ENCODE measurements at places on chromosomes 2 and 18.

DNA sequence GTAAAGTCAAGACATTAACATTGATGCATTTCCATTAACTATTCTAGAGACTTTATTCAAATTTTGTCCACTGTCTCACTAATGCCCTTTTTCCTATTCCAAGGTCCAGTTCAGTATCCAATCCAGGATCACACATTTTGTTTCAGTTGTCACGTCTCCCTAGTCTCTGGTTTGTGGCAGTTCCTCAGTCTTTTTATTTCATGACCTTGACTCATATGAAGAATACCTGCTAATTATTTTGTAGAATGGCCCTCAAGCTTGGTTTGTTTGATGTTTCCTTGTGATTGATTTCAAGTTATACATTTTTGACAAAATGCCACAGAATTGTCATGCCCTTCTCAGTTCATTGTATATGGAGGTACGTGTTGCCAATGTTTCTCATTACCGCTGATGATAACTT, 145.2 kb downstream of the FHOD3 start:
- no peak for DNase-seq

- no peak for DNase-seq
These were observed 42.1 kb downstream of the TOGARAM2 start for GRCh38 chr2:29023188-29023587.

- no peak for DNase-seq
These were observed 113.5 kb downstream of the NDUFA10 start for GRCh38 chr2:239911641-239912071.

DNA sequence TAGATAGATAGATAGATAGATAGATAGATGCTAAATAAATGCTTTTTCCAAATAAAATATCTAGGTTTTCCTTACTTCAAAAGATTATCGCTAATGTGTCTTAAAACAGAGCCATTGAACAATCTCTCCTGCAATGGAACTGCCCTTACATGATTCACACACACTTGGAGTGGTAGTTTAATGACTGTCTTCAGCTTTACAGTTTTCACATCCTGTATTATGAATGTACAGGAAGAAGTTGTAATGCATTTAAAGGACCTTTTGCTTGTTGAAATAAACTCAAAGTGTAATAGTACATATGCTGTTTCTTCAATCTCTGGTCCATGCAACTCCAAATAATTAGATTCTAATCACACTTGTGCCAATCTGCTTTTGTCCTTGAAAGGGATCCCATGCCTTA, 797.6 kb upstream of the CDH2 start:
- no peak for DNase-seq

DNA sequence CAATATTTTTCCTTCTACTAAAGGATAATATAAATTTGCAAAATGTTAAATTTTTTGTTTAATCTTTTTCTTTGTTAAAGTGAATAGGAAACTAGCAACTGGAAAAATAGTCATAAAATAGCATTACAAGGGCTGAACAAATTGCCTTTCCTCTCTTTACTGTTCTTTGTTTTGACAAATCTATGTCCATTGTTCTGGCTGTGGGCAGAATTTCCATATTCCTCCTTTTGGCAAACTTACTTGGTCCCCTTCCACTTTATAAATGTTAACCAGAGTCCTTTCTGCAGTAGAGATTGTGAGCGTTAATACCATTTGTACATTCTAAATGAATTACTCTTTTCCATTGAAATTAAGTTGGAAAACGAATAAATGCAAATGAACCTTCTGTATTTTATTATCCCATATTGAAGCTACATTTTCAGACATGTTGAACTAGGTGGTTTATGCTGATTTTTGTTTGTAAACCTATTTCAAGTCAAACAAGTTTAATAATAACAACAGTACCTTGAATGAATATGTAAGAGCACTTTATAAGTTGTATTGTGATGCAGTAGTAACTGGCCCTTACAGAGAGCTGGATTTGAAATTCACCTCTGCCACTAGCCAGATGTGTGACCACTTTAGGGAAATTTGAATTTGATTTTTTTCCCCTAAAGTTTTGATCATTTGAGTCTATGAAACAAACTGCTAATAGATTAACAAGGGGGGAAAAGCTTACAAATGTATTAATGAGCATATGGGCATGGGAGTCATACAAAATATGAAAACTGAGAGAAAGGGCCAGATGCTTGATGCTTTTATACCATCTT, 3.3 kb downstream of the RNF125 start:
- no peak for DNase-seq

DNA sequence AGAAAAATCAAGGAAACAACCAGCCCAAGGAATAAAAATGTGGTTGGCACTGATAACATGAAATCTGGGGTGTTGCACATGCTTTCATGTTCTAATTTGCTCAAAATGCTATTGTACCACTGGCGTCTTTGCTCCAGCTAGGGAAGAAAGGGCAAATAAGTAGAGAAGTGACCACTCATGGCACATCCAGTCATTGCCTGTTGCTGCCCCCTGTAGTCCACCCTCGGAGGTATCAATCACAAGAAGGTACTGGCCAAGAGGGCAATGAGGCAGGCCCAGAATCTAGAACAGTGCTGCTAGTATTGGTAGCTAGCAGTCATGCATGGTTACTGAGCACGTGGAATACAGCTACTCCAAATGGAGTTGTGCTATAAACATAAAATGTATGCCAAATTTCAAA, 213.4 kb downstream of the CDCA7 start:
- DNase-seq, result no peak

DNA sequence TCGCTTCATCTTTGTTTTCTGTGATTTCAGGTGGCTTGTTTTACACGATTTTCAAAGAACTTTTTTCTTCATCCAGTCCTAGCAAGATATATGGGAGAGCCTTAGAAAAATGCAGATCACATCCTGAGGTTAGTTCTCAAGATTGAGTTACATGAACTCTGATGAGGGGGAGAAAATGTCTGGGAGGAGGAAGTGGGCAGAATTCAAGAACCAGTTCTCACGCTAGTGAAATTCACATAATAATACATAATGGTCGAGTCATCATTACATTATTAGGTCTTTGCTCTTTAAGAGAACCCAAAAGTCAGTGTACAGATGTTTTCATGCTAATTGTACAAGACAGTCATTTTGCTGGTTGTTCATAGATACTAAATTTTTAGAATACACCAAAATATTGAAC, 7.0 kb downstream of the TIMM21 start:
- no peak for DNase-seq

- no peak for DNase-seq
These were observed 49.5 kb downstream of the INHBB start for GRCh38 chr2:120395221-120396012.

- DNase-seq, result no peak
These were observed 222.3 kb downstream of the IKZF2 start for GRCh38 chr2:212929116-212929515.

DNA sequence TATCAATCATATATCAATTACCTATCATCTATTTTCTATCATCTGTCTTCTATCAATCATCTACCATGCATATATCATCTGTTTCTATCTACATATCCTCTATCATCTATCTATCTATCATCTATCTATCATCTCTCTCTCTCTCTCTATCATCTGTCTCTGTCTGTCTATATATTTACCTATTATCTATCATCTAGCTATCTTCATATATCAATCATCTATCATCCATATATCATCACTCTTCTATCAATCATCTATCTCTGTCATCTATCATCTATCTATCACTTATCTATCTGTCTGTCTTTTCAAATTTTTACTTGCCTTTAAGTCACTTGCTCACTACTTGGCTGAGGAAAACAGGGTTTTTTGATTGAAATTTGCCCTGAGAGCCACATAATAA, 592.3 kb downstream of the DCDC2C start:
- no peak for DNase-seq

DNA sequence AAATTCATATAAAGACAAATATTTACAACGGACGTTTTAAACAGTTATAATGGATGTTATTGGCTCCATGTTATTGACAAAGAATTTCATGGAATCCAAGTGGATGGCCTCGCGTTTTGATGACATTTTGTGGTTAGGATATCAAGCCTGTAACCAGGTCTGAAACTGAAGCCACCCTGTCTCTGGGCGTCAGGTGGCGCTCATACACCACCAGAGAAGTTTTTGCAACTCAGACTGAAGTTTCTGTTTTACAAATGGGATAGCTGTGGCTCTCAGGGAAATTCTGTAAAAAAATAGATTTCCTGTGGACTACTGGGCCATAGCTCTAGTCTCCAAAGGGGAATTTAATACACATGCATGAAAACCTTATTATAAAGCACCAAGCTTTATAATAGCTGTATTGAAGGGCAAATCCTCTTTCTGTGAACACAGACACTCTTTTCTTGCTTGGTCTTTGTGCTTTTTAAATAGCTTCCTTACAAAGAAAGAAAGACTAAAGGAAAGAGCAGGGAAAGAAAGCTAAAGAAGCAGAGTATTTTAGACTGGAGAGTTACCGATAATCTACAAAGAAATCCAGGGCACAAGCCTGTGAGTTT, 86.7 kb downstream of the C18orf54 start:
- no peak for DNase-seq

- DNase-seq, result no peak
These were observed 124.8 kb downstream of the TTC32 start for GRCh38 chr2:19776941-19777514.

GRCh38 chr2:61151436-61151835, 10.6 kb upstream of the C2orf74 start:
- DNase-seq, result no peak

DNA sequence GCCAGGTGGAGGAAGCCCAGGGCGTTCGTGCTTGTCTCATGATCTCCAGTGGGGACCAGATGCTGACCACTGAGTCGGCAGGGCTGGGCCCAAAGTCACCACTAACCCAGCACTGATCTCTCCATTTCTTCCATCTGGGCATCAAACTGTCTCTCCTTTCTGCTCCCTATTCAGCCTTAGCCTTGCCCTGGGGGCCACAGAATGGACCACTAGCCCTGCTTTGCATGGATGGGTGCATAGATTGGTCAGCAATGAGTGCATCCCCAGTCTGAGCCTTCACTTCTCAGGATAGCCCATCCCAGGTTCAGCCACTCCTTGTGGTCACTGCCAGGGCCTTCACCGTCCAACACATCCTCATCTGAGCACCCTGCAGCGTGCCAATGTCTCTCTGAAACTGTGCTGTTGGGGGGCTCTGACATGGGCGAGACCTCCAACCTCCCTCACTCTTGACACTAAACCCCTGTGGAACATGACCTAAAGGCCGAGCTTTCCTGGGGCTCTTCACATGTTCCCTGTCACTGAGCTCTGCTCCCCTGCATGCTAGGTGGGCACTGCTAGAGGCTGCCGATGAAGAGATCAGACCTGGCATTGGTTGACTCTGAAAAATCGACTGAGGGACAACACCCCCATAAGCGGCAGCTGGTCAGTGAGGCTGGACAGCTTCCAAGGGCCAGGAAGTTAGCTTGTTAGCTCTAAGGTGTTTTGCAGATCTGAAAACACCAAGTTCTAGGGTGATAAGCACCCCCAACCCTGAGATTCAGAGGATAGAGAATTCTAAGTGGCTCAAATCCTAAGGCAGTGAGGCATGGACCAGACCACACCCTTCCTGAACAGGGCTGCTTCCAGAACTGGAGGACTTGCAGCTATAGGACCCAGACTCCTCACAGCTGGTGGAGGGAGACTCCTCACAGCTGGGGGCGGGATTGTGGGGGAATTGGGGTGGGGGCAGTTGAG, 61.7 kb downstream of the HS1BP3 start:
- DNase-seq, result no peak

DNA sequence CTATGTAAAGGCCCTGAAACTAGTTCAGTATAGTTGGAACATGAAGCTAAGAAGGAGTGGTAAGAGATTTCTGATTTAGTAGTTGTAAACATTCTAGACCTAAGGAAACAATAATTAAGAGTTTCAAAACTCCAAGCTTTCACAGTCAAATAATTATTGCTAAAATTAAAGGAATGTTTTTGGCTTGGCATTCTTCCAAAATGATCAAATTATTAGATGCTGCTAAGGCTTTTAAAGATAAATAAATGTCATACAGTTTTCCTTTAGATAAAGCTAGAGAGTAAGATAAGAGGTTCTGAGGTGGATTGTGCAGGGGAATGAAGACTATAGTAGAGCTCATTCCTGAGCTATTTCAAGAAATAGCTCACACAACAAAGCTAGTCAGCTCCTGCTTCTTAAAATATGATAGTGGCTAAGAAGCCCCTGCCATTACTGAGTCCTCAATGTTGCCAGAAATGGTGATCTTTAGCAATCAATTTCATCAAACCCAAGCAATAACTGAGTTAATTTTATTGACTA, 45.3 kb downstream of the ZC3H15 start:
- DNase-seq, result no peak

DNA sequence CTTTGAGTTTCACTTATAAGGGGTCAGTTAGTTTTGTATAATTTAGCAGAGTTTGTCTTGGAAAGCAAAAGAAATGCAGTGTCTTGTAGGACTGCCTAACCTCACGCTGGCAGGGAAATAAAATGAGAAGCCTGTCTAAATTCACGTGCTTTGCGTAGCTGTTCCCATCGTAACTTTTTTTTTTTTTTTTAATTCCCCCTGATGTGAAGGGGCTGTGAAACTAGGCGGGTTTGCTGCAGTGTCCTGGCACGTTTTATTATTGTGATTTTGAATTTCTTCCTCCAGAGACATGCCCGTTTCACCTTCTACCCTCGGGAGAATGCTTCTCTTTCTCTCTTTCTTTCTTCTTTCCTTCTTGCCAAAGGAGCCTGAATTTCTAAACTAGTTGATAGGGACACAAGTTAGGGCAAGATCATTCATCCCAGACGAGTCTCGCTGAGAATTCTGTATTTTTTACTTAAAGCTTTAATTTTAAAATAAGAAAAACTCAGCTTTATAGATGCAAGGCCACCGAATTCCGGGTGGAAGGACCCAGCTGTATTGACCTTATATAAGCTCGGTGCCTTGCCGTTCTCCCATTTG, 2.3 kb downstream of the MEIS1 start:
- no peak for DNase-seq

DNA sequence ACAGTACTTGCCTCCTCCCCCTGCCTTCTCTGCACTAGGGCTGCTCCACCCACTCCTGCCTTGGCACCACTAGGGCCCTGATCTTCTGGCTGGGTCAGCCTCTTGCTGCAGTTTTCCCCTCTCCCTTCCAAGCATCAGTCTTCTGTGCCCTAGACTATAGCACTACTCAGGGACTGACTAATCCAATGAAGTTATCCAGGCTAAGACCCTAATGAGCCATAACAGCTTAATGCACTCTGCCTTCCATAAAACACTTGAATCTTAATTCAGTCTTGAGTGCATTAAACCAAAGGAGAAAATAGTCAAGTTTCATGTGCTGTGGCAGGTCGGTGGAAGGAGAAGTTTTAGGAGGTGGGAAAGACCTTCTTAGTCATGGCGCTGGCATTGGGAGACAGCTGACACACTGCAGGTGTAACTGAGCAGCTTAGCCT, 95.7 kb downstream of the BIN1 start:
- DNase-seq, result no peak

Measured in stimulated activated CD4-positive, alpha-beta T cell treated with anti-CD3 and anti-CD28 coated beads, Interleukin-2, amount 100 ng/mL, for 4 hours (primary cell).